ENCODE measurements at places on chromosomes 1 and 21. TPM values are rescaled to one million over a fixed set of nuclear protein-coding genes. Genes with fewer than 3 reads are reported as not detected.

DNA sequence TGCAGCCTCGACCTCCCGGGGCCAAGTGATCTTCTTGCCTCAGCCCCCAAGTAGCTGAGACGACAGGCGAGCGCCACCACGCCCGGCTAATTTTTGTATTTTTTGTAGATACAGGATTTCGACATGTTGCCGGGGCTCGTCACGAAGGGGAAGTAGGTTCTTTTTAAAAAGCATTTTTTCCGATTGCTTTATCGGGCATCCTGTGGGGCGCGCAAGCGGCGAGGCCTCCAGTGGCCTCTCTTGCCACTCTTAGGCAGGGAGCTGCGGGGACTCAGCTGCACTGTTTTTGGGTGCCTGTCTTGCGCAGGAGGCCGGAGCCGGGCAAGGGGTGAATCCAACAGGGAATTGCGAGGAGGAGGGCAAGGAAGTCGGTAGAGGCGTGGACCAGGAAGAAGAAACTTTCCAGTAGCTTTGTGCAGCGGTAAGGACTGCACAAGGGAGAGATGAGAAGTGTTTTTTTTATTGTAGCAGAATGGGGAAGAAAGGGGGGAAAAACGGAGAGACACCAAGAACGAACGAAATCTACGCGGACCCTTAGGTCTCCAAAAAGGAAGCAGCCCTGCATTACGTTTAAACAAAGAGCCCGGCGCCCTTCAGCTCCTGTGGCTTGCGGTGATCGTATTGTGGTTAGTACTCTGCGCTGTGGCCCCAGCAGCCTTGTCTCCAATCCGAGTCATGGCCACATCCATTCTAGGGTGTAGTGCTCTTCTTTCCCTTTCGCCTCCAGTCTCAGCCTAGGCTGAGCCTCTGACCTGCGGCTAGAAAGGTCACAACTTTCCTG is 164.8 kb downstream of the PPIAL4G start:
- no peaks in the 10 kb centered on the region for H3K4me1 ChIP-seq
- no peaks in the 10 kb centered on the region for H3K27me3 ChIP-seq
- H3K4me3 ChIP-seq: no peak overlapping the region

Gene COG2
- 20.5 TPM for total RNA-seq

- H3K27ac ChIP-seq: no peak overlapping the region
- DNase-seq: no peak
- H3K4me1 ChIP-seq: peaks cover 3% of the 10 kb centered on the region
- no peak overlapping the region for H3K4me3 ChIP-seq
- H3K36me3 ChIP-seq: no peaks in the 10 kb centered on the region
Measured at GRCh38 chr1:234556245-234556943, 53.6 kb downstream of the IRF2BP2 start.

GRCh38 chr1:3945916-3946840 is 46.1 kb upstream of the C1orf174 start:
- no peaks in the 10 kb centered on the region for H3K36me3 ChIP-seq
- H3K4me3 ChIP-seq: no peak overlapping the region
- H3K27me3 ChIP-seq: peaks cover 5% of the 10 kb centered on the region
- no peaks in the 10 kb centered on the region for H3K4me1 ChIP-seq

DNA sequence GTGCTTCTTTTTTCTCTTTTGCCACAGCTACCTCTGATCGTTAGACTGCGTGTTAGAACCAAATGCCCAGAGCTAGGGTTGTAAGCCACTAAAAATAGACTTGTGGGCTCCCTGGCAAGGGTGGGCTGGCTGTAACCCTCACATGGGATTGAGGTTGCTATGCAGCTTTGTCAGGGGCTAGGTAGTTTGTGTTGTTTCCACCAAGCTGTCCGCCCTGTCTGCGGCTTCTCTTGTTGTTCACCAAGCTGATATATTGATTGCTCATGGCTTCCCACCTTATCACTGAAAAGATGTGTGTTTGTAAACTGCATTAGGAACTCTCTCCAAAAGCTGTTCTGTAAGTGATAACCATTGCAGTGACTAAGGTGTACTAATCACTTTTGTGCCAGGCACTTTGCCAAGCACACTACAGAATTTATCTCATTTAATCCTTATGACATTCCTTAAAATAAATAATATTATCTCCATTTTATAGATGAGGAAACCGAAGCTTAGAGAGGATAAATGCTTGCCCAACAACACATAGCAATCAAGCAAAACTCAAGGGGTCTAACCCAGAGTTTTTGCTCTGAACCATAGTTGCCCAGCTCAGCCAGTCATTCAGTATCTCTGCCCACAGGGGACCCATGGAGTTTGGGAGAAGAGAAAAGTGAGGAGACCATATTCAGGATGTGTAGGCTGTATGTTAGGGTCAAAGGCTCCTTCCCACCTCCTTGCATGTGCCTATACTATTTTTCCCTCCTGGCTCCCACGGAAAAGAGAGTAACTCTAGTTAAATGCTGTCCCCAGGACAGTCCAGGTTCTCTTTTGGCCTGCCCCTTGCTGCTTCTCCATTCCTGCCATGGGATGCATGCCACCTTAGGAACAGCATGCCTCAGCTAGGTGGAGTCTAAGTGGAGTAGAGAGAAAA is 42.2 kb upstream of the TARBP1 start:
- no peak for DNase-seq
- H3K27me3 ChIP-seq: no peaks in the 10 kb centered on the region
- no peaks in the 10 kb centered on the region for H3K36me3 ChIP-seq
- H3K4me3 ChIP-seq: no peak overlapping the region
- peaks cover 22% of the 10 kb centered on the region for H3K4me1 ChIP-seq

DNA sequence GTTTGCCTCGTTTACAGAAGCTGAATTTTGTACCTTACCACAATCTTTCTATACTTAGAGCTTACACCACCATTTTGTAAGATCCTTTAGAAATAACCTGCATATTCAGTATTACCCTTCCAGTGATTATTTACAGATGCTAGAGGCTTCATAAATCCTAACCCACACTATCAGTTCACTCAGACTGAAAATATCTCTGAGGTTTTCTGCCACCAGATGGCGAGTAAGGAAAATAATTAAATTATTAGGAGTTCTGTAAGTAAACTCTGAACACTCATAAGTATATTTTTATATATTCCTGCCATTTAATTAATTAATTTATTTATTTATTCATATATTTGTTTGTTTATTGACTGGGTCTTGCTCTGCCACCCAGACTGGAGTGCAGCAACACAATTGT is 1635.2 kb downstream of the PLA2G4A start:
- no peaks in the 10 kb centered on the region for H3K36me3 ChIP-seq
- no peak for DNase-seq
- no peak overlapping the region for H3K27ac ChIP-seq
- no peaks in the 10 kb centered on the region for H3K4me1 ChIP-seq
- H3K27me3 ChIP-seq: no peaks in the 10 kb centered on the region

Gene TMEM200B
- total RNA-seq: 2.1 TPM

DNA sequence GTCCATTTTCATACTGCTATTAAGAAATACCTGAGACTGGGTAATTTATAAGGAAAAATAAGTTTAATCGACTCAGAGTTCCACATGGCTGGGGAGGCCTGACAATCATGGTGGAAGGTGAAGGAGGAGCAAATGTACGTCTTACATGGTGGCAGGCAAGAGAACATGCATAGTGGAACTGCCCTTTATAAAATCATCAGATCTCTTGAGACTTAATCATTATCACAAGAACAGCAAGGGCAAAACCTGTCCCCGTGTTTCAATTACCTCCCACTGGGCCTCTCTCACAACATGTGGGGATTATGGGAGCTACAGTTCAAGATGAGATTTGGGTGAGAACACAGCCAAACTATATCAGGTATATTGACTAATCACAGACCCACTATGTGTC is 370.2 kb upstream of the USP24 start:
- no peak for DNase-seq
- H3K36me3 ChIP-seq: no peaks in the 10 kb centered on the region
- no peak overlapping the region for H3K27ac ChIP-seq
- H3K27me3 ChIP-seq: no peaks in the 10 kb centered on the region
- H3K4me3 ChIP-seq: no peak overlapping the region
- H3K4me1 ChIP-seq: no peaks in the 10 kb centered on the region

All from Panc1 (cell line).